ENCODE measurements at places on chromosomes 5 and 9.

GRCh38 chr5:152638996-152639552 lies 234.0 kb upstream of the NMUR2 start:
- DNase-seq: no peak

DNA sequence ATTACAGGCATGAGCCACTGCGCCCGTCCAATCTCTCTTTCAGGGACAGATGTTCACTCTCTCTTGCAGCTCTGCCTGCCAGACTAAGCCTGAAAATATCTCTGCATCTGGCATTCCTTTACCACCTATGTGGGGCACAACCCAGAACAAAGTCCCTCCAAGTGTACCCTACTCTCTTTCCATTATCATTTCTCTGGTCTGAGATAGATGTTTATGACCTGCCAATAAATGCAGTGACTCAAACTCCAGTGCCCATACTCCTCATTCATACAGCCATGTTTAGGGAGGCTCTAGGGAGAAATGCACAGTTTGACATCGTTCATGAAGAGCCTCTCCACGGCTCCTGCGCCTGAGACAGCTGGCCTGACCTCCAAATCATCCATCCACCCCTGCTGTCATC lies at the start of gene BTNL3:
Gene BTNL3 (plus strand): TSS at position 255 of the 400 bp plus-strand sequence. CDS start 183 bp downstream, outside the sequence.
- DNase-seq: no peak

DNA sequence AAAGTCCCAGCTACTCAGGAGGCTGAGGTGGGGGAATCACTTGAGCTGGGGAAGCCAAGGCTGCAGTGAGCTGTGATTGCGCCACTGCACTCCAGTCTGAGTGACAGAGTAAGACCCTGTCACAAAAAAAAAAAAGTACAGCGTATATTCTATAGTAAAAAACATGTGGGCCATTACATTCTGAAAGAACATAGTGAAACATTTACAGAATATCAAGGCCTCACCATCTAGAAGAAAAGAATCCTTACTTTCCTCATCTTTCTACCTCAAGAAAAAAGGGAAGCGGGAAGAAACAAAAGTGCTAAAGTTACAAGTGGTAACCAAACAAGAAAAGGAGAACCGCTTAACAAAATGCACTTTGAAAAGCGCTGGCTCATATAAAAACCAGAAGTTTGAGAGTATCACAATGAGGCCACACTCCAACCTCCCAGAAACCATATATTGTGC lies 5.7 kb upstream of the SYK start:
- no peak for DNase-seq

GRCh38 chr5:170111088-170111785 lies 5.5 kb downstream of the FOXI1 start:
- no peak for DNase-seq

DNA sequence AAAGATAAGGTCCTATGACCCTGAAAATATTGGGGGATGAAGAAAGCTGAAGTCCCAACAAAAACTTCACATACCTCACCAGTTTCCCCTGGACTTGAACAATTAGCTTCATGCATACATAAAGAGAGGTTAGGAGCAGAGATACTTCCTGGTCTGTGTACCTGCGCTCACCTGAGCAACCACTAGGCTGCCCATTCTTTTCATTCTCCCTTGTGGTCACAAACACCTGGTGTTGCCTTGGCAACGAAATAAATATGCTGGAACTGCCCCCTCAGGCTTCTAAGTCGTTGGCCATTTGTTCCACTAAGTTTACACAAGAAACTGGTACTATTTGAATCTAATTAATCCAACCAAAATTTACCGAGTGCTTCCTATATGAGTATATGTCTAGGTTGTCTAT lies 18.1 kb downstream of the OTP start:
- DNase-seq: no peak

DNA sequence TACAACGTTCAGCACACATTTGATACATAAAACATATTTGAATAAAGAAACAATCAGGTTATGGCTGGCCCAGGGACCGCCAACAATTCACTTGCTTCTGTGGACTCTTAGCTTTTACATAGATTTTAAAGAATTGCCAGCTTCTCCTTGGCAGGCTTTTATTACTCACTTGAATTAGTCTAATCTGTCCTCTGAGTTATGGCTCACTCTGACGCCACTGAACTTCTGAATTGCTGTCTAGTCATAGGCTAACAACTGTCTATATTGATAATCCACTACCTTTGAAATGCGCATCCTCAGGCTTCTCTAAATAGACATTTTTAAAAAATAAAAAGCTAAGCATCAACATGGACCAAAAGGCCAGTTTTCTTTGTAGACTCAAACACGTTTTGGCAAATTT lies 317.4 kb upstream of the SGCD start:
- DNase-seq: no peak

- DNase-seq: no peak
Measured at GRCh38 chr9:122204491-122204890, 24.3 kb downstream of the LHX6 start.

- no peak for DNase-seq
Measured at GRCh38 chr9:125568621-125569020, 138.4 kb downstream of the MAPKAP1 start.

DNA sequence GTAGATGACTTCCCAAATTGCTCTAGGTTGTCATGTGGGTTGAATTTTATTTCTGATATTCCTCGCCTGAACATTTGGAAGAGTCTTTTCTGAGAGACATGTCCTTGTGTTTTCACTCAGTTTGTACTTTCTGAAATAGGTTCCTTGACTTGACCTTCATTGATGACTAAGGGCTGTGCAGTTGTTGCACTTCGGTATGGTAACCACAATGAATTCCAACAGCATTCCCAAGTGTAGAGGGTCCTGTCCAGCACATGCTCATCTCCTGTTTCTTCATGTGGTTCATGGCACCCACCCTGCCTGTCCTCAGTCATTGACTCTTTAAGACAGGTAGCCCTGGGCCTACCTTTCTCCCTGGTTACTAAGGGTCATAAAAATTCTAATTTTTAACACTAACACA lies 527.8 kb downstream of the MTRR start:
- no peak for DNase-seq

GRCh38 chr9:96522366-96522765 lies 72.4 kb downstream of the HABP4 start:
- DNase-seq: no peak

GRCh38 chr9:70255486-70255885 lies 3.3 kb upstream of the SMC5 start:
- no peak for DNase-seq

DNA sequence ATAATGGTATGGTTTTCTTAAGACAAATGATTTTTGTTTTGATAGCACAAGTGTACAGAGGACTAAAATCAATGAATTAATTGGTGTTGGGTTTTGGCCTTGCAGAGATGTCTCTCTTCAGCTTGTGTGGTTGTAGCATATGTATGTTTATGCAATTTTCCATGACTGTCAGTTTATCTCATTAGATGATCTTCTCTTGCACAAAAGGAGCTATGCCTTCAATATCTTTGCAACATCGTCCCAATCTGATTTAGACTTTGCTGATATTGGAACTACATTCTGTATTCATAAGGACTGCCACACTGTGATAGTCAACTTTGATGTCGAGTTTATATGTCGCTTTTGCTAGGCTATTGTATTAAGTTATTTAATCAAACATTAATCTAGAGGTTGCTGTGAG lies 140.0 kb upstream of the TAF11L2 start:
- no peak for DNase-seq

DNA sequence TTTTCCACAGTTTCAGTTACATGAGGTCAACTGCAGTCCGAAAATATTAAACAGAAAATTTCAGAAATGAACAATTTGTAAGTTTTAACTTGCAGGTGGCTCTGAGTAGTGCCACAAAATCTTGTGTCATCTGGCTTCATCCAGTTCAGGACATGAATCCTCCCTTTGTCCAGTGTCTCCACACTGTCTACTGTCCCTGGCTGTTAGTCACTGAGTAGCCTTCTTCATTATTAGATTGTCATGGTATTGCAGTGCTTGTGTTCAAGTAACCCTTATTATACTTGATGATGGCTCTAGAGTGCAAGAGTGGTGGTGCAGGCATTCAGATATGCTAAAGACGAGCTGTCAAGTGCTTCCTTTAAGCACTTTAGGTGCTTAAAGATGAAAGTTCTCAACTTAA lies 65.3 kb downstream of the CFAP95 start:
- DNase-seq: no peak

All from activated CD4-positive, alpha-beta T cell treated with anti-CD3 and anti-CD28 coated beads for 1 hour (primary cell).